ENCODE measurements at places on chromosomes 16 and 17. TPM values are rescaled to one million over a fixed set of nuclear protein-coding genes. Genes with fewer than 3 reads are reported as not detected.

DNA sequence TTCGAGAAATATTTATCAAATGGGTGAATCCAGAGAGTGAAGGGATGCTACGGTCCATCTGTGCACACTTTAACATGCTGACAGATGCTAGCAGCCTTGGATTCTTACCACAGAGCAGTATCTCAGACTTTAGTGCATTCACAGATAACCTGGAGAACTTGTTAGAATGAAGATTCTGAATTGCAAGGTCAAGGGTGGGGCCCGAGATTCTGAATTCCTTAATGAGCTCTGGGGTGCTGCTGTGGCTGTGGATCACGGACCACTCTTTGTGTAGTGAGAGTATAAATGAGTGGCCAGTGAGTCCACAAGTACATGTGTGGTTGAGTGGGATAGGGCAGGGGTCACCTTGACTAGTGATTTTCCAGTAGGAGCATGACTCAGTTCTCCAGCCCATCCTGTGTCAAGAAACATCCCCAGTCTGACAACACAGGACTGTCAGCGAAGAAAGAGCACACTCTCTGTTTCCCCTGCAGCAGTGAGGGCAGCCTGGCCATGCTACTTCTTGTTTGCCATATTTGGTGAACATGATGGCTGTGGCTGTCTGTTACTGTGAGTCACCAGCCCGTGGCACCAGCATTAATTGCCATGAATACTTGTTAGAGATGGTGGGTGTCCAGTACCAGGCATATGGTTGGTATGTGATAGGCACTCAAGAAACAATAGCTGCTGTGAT lies 13.0 kb upstream of the SALL1 start:
- no peak for DNase-seq

DNA sequence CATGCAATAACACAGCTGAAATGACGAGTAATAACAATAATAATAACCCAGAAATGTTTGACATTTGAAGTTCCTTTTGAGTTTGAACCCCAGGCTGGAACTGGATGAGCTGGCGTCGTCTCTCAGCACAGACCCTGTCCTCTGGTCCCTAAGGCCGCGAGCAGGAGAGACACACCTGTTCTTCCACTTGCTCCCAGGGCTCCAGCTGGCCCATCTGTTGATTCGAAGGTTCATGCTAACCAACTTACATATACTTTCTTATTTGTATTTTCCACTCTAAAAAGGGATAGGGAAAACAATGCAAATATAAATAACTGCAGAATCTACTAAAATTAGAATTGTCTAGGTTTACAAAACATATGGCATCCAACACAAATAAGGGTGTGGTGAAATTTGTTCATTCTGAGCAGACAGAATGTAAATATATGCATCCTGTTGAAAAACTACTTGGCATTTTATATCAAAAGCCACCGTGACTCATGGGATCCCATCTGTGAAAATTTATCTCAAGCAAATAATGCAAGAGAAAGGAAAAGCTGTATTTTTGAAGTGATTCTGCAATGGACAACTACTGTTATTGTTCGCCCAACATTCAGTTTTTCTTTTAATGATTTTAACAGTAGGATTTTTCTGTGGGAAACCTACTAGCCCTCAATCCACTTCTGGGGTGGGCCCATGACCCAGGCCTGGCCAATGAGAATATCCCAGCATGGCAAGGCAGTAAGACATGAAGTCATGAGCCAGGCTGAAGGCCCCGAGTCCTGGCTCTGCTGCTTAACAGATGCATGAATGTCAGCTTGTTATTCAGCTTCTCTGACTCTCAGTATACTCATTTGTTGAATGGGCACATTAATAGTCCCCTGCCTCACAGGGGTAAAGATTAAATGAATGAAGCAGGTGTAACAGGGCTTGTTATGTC lies 13.2 kb upstream of the RGS9 start:
- DNase-seq, result peak; percentile 43

- DNase-seq, result no peak
Measured at GRCh38 chr16:12009922-12010321, 33.4 kb downstream of the SNX29 start.

The HBQ1 gene
- total RNA-seq, result not detected
